Aorta (tissue), 5 donors: ENCODE measurements at places on chromosomes 7 and 10. TPM values are rescaled to one million over a fixed set of nuclear protein-coding genes. Genes with fewer than 3 reads are reported as not detected.
A peak's percentile ranks its signal among the peaks of the same experiment; 100 is the strongest.

Gene ZCCHC24
- 42.2 TPM for polyA plus RNA-seq

- DNase-seq, result no peak
- H3K4me3 ChIP-seq, result no peak overlapping the region
- H3K27ac ChIP-seq, result no peak overlapping the region
- peaks cover 10% of the 10 kb centered on the region for H3K36me3 ChIP-seq
- no peaks in the 10 kb centered on the region for H3K27me3 ChIP-seq
Observed at GRCh38 chr7:148761499-148762278, 63.0 kb downstream of the CUL1 start.

GRCh38 chr10:128780156-128780761 is 654.0 kb upstream of the MKI67 start:
- no peaks in the 10 kb centered on the region for H3K27me3 ChIP-seq
- DNase-seq, result no peak
- no peaks in the 10 kb centered on the region for H3K4me1 ChIP-seq
- no peak overlapping the region for H3K27ac ChIP-seq
- H3K4me3 ChIP-seq, result no peak overlapping the region

GRCh38 chr10:24518981-24519597 is 204.6 kb downstream of the ARHGAP21 start:
- H3K4me3 ChIP-seq, result no peak overlapping the region
- no peaks in the 10 kb centered on the region for H3K4me1 ChIP-seq
- no peaks in the 10 kb centered on the region for H3K36me3 ChIP-seq
- H3K27me3 ChIP-seq, result no peaks in the 10 kb centered on the region

- no peak overlapping the region for H3K4me3 ChIP-seq
- H3K36me3 ChIP-seq, result peaks cover 3% of the 10 kb centered on the region
- no peaks in the 10 kb centered on the region for H3K27me3 ChIP-seq
- no peak overlapping the region for H3K27ac ChIP-seq
- DNase-seq, result no peak
Observed at GRCh38 chr10:71755179-71755879, 18.0 kb downstream of the VSIR start.

GRCh38 chr10:69650589-69651261 is 20.7 kb downstream of the FAM241B start:
- no peaks in the 10 kb centered on the region for H3K36me3 ChIP-seq
- H3K27me3 ChIP-seq, result no peaks in the 10 kb centered on the region
- no peaks in the 10 kb centered on the region for H3K4me1 ChIP-seq
- H3K4me3 ChIP-seq, result no peak overlapping the region

GRCh38 chr7:113710310-113711096 is 208.3 kb downstream of the PPP1R3A start:
- no peaks in the 10 kb centered on the region for H3K36me3 ChIP-seq
- H3K4me3 ChIP-seq, result no peak overlapping the region
- DNase-seq, result no peak
- H3K27ac ChIP-seq, result no peak overlapping the region
- H3K4me1 ChIP-seq, result no peaks in the 10 kb centered on the region

Gene FAM13C
- polyA plus RNA-seq, result 7.4 TPM

DNA sequence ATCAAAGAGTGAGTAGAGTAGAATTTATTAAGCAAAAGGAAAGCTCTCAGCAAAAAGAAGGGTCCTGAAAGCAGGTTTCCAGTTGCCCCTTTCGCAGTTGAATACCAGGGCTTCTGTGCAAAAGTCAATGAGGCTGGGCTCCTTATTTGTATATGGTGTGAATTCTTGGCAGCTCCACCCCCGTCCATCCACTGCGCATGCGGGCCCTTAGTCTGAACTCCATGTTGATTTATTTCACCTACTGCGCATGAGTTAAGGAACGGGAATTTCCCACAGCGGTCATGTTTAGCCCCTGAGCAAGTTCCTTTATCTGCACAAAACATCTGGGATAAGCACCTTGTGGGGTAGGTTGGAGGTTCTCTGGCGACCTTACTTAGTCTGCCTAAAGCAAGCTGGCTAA is 325.6 kb downstream of the ZWINT start:
- no peaks in the 10 kb centered on the region for H3K36me3 ChIP-seq
- H3K27ac ChIP-seq, result no peak overlapping the region
- H3K4me1 ChIP-seq, result no peaks in the 10 kb centered on the region
- no peak overlapping the region for H3K4me3 ChIP-seq

- no peaks in the 10 kb centered on the region for H3K4me1 ChIP-seq
- H3K27ac ChIP-seq, result no peak overlapping the region
- no peak for DNase-seq
- no peak overlapping the region for H3K4me3 ChIP-seq
Observed at GRCh38 chr10:91559169-91559568, 73.7 kb downstream of the PPP1R3C start.

Gene NRG3
- polyA plus RNA-seq, result 0.50 TPM

DNA sequence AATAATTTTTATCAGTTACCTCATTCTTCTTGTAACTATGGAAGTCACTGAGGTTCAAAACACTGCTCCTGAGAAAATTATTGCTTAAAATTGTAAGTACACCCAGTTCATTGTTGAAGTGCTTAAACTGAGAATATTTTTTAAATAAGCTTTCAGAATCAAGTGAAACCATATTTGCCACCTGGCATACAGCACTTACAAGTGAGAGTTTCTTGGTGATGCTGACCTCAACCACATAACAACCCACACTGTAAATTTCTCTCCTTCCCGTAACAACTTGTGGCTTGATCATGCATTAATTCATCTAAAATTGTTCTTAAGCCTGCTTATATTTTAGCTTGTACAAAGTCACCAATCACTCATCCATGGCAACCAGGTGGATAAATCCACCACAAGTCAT is 34.0 kb downstream of the IMMP2L start:
- no peak overlapping the region for H3K4me3 ChIP-seq
- no peaks in the 10 kb centered on the region for H3K36me3 ChIP-seq
- H3K27me3 ChIP-seq, result no peaks in the 10 kb centered on the region
- DNase-seq, result no peak
- H3K27ac ChIP-seq, result no peak overlapping the region

GRCh38 chr7:155645662-155646061 is 1.2 kb downstream of the RBM33 start:
- no peak for DNase-seq
- H3K4me1 ChIP-seq, result no peaks in the 10 kb centered on the region
- H3K27me3 ChIP-seq, result no peaks in the 10 kb centered on the region
- H3K36me3 ChIP-seq, result peaks cover 3% of the 10 kb centered on the region
- no peak overlapping the region for H3K27ac ChIP-seq
- peak overlapping the region; percentile 93 for H3K4me3 ChIP-seq

Gene TRPV5
- polyA plus RNA-seq, result not detected
